ENCODE measurements at places on chromosomes 1 and 21.
A peak's percentile ranks its signal among the peaks of the same experiment; 100 is the strongest.

- H3K27ac ChIP-seq = no peak overlapping the region
- no peaks in the 10 kb centered on the region for H3K27me3 ChIP-seq
- H3K36me3 ChIP-seq = peaks cover 23% of the 10 kb centered on the region
These were observed 8.7 kb downstream of the B3GALNT2 start for GRCh38 chr1:235495551-235495950.

DNA sequence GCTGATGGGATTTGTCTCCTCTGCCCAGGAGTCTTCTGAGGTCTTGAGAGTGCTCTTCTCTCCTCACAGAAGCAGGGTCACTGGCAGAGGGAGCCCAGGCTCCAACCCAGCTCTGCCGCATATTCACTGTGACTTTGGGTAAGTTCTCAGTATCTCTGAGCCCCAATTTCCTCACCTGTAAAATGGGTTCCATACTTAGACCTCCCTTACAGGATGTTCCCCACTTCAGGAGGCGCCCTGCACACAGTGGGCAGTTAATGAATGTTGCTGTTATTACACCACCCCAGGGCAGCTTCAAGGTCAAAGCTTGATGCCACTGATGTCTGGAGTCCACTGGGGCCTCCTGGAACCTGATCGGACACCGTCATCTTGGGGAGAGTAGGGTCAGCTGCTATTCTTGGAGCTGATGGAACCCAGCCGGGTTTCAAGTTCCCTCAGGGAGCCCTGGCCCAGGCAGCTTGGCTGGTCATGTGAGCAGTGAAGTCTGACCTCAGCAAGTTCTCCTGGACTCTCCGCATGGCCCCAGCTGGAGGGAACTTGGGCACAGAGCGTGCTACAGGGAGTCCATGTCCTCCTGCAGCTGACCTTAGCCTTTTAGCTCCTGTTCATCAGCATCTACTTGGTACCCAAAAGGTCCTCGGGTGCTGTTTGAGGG, 21.8 kb downstream of the COA7 start:
- peaks cover 13% of the 10 kb centered on the region for H3K36me3 ChIP-seq
- H3K27ac ChIP-seq = peak overlapping the region; percentile 14
- H3K4me1 ChIP-seq = peaks cover 2% of the 10 kb centered on the region
- H3K27me3 ChIP-seq = no peaks in the 10 kb centered on the region

DNA sequence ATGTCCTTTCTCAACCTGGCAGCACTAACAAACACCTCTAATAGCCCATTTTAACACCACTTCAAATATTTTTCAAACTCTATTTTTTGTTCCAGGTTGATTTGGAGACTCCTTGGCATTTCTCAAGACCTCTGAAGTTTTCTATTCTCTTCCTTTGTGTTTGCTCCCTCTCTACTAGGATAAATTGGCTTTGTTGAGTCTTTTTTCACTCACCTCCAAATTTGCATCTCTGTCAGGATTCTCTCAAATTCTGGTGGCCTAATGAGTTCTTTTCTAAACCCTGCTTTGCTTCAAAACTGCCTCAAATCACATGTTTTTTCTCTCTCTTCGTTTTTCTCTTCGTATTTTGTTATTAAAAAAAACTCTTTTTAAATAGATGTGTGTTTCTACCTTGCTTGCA, 582.2 kb upstream of the ADGRL4 start:
- H3K27ac ChIP-seq = no peak overlapping the region
- DNase-seq = no peak
- H3K27me3 ChIP-seq = no peaks in the 10 kb centered on the region

- H3K4me3 ChIP-seq = no peak overlapping the region
- no peaks in the 10 kb centered on the region for H3K4me1 ChIP-seq
- H3K27ac ChIP-seq = no peak overlapping the region
These were observed 156.0 kb upstream of the TIAM1 start for GRCh38 chr21:31500071-31500470.

- DNase-seq = peak; percentile 77
- no peaks in the 10 kb centered on the region for H3K27me3 ChIP-seq
- peak overlapping the region; percentile 97 for H3K4me3 ChIP-seq
- peaks cover 24% of the 10 kb centered on the region for H3K4me1 ChIP-seq
These were observed 710 bp downstream of the PPP2R5A start for GRCh38 chr1:212285685-212286555.

GRCh38 chr1:77991638-77992037, 12.8 kb upstream of the FUBP1 start:
- no peaks in the 10 kb centered on the region for H3K27me3 ChIP-seq
- peaks cover 13% of the 10 kb centered on the region for H3K4me1 ChIP-seq
- peaks cover 4% of the 10 kb centered on the region for H3K36me3 ChIP-seq
- no peak for DNase-seq
- H3K27ac ChIP-seq = no peak overlapping the region

DNA sequence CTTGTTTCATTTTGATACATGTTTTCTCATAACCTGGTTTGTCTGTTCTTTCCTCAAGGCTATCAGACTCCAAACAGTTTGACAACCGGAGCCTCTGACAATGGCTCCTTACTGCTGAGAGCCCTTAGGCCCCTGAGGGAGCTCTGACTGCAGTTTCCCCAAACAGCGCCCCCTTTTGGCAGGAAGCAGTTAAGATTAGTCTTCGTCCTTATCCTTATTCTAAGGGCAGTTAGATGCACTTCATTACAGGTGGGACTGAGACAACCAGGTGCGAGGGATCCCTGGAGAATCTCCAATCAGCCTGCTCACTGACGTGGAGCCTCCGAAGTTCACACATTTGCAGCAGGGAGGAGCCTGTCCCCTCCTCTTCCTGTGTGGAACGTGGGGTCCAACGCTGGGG, 393.1 kb downstream of the BRINP3 start:
- no peaks in the 10 kb centered on the region for H3K27me3 ChIP-seq
- no peak for DNase-seq
- H3K36me3 ChIP-seq = no peaks in the 10 kb centered on the region
- H3K4me1 ChIP-seq = no peaks in the 10 kb centered on the region

GRCh38 chr1:172824209-172824608, 165.3 kb downstream of the FASLG start:
- H3K27ac ChIP-seq = no peak overlapping the region
- peaks cover 12% of the 10 kb centered on the region for H3K4me1 ChIP-seq
- H3K27me3 ChIP-seq = no peaks in the 10 kb centered on the region
- no peaks in the 10 kb centered on the region for H3K36me3 ChIP-seq

GRCh38 chr1:72283307-72284083, 1.2 kb upstream of the NEGR1 start:
- DNase-seq = peak; percentile 13
- peaks cover 2% of the 10 kb centered on the region for H3K36me3 ChIP-seq
- peaks cover 13% of the 10 kb centered on the region for H3K4me1 ChIP-seq
- H3K27ac ChIP-seq = no peak overlapping the region
- H3K4me3 ChIP-seq = no peak overlapping the region

DNA sequence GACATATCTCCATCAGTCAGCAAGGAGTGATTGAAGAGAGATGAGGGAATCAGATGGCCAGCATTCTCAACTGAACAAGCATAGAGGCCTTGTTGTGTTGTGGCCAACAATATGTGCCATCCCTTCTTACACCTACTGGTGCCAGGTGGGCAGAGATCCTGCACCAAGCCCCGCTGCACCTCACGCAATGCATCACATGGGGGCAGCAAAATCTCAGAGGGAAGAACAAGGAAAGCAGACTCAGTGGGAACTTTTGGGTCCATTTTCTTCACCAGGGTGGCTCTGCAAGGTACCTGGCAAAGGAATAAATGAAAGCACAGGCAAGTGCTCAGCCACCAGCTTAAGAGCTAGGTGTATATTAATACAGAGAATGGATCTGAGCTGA, 33.2 kb downstream of the HSD3B2 start:
- no peaks in the 10 kb centered on the region for H3K36me3 ChIP-seq
- H3K4me3 ChIP-seq = no peak overlapping the region
- peaks cover 8% of the 10 kb centered on the region for H3K27me3 ChIP-seq
- H3K4me1 ChIP-seq = no peaks in the 10 kb centered on the region

DNA sequence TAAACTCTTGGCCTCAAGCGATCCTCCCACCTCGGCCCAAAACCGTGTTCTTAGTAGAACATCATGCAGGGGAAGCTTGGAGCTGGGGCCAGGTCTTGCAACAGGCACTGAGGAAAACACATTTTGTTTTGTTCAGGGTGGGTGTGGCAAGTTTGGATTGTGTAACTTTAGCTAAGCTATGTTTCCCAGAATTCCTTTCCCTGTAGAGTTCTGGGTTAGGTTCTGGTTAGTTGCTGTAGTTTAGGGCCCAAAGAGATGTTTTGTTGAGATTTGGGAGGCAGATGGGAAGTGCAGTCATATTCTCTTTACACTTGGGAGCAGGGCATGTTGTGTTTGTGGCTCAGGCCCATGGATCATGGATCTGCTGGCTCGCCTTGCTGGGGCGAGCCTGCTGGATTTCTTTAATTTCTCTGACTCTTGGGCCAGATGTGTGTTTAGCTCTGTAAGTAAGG, 24.0 kb downstream of the PLA2G5 start:
- no peaks in the 10 kb centered on the region for H3K36me3 ChIP-seq
- H3K4me1 ChIP-seq = no peaks in the 10 kb centered on the region
- no peak overlapping the region for H3K4me3 ChIP-seq

GRCh38 chr1:243793298-243793697, 56.7 kb downstream of the AKT3 start:
- DNase-seq = no peak
- no peak overlapping the region for H3K4me3 ChIP-seq
- H3K27me3 ChIP-seq = no peaks in the 10 kb centered on the region
- no peak overlapping the region for H3K27ac ChIP-seq
- H3K36me3 ChIP-seq = peaks cover 14% of the 10 kb centered on the region

GRCh38 chr1:71295350-71295749, 214.5 kb upstream of the ZRANB2 start:
- no peak overlapping the region for H3K4me3 ChIP-seq
- H3K4me1 ChIP-seq = no peaks in the 10 kb centered on the region
- no peak for DNase-seq

- peak overlapping the region; percentile 100 for H3K27ac ChIP-seq
- peaks cover 54% of the 10 kb centered on the region for H3K4me1 ChIP-seq
- no peak for DNase-seq
- H3K36me3 ChIP-seq = peaks cover 3% of the 10 kb centered on the region
- peak overlapping the region; percentile 22 for H3K4me3 ChIP-seq
- no peaks in the 10 kb centered on the region for H3K27me3 ChIP-seq
These were observed 8.2 kb downstream of the IFFO2 start for GRCh38 chr1:18948048-18948912.

DNA sequence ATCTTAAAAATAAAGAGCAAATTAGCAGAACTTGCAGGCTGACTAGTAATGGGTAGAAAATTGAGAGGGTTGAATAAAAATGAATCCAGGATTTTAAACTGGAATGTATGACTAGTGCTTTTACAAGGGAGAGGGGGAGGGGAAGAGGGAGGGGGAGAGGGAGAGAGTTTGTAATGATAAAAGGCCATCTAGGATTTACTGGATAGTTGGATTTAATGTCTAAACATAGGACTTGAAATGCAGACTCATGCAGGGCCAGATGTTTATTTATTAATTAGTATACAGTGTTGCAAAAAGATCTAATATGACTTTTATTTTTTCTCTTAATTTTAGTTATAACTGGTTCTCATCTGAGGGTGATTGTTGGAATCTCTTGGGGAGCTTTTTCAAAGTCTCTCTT, 4.3 kb downstream of the ZNF326 start:
- peak overlapping the region; percentile 31 for H3K27ac ChIP-seq
- no peaks in the 10 kb centered on the region for H3K27me3 ChIP-seq
- H3K4me3 ChIP-seq = no peak overlapping the region
- H3K4me1 ChIP-seq = peaks cover 27% of the 10 kb centered on the region

DNA sequence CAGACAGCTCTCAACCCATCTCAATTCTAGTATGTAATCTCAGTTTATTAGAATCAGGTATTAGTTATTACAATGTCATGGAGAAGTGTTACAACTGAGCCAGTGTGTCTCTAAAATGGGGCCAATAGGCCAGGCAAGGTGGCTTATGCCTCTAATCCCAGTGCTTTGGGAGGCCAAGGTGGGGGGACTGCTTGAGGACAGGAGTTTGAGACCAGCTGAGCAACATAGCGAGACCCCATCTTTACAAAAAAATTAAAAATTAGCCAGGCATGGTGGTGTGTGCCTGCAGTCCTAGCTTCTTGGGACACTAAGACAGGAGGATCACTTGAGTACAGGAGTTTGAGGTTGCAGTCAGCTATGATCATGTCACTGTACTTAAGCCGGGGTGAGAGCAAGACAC, 104.9 kb downstream of the BCAR3 start:
- peaks cover 16% of the 10 kb centered on the region for H3K36me3 ChIP-seq
- H3K27ac ChIP-seq = peak overlapping the region; percentile 12
- H3K4me1 ChIP-seq = no peaks in the 10 kb centered on the region
- H3K4me3 ChIP-seq = no peak overlapping the region
- DNase-seq = no peak

All from memory B cell (primary cell).